ENCODE measurements at places on chromosomes 5 and 9. TPM values are rescaled to one million over a fixed set of nuclear protein-coding genes. Genes with fewer than 3 reads are reported as not detected.
A peak's percentile ranks its signal among the peaks of the same experiment; 100 is the strongest.

DNA sequence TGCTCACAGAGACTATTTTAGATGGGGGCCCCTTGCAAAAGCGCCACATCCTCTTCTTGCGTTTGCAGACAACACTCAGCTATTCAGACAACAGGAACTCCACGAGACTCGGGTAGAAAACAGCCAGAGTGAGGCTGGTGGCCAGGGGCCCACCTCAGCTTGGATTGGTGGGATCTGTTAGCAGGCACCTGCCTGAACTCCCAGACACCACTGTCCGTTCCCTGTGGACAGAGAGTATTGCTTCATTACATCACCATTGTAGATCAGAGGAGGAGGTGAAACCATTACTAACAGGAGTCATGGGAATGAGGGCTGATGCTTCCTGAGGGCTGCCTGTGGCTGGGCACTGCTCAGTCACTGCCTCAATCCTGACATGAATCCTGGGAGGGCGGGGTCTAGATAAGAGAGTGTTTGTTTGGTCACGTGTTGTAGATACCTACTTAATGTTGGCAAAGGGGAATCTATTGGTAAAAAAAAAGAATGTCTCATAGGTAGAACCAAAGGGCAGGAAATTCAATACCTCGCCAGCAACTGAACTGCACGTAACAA, 4.4 kb upstream of the RAPGEF1 start:
- DNase-seq, result no peak

DNA sequence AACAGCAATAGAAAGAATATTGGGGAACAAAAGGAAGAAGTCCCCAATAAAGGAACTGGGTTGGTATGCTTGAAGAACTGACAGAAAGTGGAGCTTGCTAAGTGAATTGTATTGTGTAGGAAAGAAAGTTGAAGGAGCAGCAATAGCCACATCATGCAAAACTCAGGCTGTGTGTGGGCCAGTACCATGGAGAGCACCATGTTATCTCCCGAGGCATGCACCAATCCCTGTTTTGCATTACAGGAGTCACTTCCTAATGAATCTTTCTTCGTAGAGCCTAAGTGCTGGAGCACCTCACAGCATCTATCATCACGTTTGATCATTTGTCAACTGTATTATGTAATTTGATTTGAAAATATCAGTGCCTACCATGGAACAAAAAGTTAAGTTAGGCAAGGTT, 137.7 kb upstream of the NMUR2 start:
- no peak for DNase-seq

GRCh38 chr5:5270958-5271785, 131.0 kb downstream of the ADAMTS16 start:
- DNase-seq, result no peak

GRCh38 chr9:36772449-36773403, 200.0 kb downstream of the MELK start:
- DNase-seq, result peak; percentile 11

The LIFR gene
- 43.1 TPM for polyA plus RNA-seq
